T-helper 2 cell (primary cell): ENCODE measurements at places on chromosomes 12 and 14.

DNA sequence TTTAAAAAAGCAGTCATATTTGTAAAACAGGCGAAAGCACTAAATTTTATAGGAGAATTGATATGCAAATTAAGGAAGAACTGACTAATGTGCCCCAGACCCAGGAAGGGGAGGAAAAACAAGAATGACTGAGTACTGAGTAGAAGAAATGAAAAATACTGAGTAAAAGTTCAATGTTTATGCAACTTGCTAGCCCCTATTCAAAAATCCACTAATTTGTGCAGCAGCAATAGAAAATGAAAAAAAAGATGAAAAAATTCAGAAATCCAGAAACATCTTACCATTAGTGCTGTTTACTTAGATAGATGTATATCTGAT lies 6.1 kb downstream of the CHD8 start:
- no peak for DNase-seq

DNA sequence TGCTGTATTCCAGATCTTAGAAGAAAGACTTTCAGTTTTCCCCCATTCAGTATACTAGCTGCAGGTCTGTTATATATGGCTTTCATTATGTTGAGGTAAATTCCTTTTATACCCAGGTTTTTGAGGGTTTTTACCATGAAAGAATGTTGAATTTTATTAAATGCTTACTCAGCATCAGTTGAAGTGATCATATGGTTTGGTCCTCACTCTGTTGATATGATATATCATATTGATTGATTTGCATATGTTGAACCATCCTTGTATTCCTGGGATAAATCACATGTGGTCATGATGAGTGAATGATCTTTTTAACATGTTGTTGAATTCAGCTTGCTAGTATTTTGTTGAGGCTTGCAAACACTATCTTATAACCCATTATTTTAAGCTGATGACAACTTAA lies 96.7 kb downstream of the TRMT5 start:
- no peak for DNase-seq

GRCh38 chr12:70418101-70418500 lies 52.0 kb downstream of the KCNMB4 start:
- no peak for DNase-seq

GRCh38 chr14:35512765-35513164 lies 21.2 kb upstream of the INSM2 start:
- no peak for DNase-seq
